ENCODE measurements at places on chromosomes 13 and 19. TPM values are rescaled to one million over a fixed set of nuclear protein-coding genes. Genes with fewer than 3 reads are reported as not detected.

DNA sequence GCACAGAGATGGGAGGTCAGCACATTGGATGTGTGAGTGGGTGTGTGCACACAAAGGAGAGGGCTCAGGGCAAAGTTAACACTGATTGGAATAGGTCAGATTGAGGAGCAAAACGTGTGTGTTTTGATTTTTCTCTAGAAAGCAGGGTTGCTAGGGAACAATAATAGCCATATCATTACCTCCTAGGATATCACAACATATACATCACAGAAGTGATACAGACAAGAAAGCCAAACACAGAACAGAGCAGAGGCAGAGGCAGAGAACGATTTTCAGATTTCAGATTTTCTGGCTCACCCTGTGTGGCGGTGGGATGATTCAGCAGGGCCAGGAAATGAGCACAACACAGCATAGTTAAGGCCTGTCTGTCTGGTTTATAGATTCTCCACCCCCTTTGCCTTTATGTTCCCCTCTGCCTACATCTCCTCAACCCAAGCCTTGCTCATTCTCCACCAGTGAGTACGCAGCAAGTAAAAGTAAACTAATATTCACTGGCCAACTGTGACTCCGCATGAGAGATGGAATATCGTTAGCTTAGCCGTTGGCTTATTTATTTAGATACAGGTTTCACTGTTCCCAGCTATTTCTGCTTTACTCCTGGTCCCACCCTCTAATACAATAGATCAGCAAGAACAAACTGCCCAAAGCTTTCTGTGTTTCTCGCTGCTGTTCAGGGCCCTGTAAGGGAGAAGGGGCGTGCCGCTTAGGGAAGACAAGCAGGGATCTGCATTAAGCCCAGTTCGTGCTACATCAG is 182.7 kb upstream of the TSC22D1 start:
- peak; percentile 91 for DNase-seq
- peaks cover 38% of the 10 kb centered on the region for H3K4me1 ChIP-seq
- peak overlapping the region; percentile 75 for H3K27ac ChIP-seq
- H3K36me3 ChIP-seq: no peaks in the 10 kb centered on the region
- H3K4me3 ChIP-seq: peak overlapping the region; percentile 14

DNA sequence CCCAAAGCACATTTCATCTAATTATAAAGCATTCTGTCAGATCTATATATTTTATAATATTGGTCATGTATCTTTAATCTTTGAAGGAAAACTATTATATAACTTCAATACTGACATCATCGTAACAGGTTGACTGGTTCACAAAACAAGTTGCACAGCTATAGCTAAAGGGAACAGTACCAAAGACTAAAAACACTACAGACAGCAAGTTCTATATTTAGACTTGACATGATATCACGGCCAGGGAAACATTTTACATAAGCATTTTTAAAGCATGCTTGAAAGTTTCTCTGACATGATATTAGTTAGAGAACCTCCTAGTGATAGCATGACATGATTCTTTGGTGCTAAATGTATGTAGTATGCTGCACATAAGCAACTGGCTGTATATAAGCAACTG is 182.5 kb downstream of the NDFIP2 start:
- no peaks in the 10 kb centered on the region for H3K4me1 ChIP-seq
- no peaks in the 10 kb centered on the region for H3K36me3 ChIP-seq
- no peak for DNase-seq
- H3K27ac ChIP-seq: no peak overlapping the region

CRB3 gene
- total RNA-seq: not detected

DNA sequence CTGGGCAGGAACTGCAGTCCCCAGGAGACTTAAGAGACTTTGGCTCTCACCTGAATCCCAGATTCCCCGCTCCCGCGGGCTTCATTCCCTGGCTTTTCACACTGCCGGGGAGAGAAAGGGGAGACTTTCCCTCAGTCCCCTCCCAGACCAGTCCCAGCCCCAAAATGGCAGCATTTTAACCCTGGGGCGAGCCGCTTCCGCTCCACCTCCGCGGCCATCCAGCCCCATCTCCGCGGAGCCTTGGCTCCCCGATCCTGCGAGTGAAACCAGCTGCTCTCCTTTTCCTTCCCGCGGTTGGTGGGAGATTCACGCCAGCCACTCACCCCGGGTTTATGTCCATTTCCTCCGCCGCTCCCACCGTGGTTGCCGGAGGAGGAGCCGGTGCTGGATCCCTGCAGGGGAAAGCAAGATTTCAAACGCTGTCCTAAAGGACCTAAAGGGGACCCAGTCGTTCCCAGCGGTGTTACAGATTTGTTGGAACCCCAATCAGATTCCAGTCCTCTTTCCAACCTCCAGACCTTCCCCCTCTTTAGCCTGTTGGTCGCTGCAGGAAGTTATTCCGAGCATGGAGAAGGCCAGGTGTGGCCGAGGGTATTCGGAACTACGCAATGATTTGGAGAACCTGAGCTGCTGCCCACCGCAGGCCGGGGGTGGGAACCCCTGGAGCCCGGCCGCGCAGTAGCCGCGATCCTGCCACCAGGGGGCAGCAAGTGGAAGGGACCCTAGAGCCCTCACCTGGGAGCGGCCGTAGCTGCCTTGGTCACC is 3.4 kb downstream of the DMKN start:
- peak; percentile 64 for DNase-seq
- H3K4me3 ChIP-seq: peak overlapping the region; percentile 75
- H3K27me3 ChIP-seq: no peaks in the 10 kb centered on the region
- H3K27ac ChIP-seq: no peak overlapping the region
- H3K4me1 ChIP-seq: peaks cover 16% of the 10 kb centered on the region

UNC13A gene
- total RNA-seq: under 0.01 TPM

FUT3 gene
- not detected for total RNA-seq

DNA sequence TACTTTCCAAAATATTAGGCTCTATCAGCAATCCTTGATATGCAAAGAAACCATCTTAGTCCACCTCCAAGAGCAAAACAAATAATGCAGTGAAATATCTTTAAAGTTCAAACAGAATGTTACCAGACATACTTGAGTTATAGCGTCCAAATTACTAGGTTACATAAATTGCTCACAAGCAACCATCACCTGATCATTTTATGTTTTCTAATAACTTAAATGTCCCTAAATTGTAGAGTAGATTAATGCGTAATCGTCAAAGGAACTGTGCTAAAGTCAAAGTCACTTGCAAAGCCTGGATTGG is 350.6 kb upstream of the ARGLU1 start:
- DNase-seq: no peak
- no peak overlapping the region for H3K4me3 ChIP-seq
- no peaks in the 10 kb centered on the region for H3K4me1 ChIP-seq
- no peaks in the 10 kb centered on the region for H3K36me3 ChIP-seq
- H3K27me3 ChIP-seq: no peaks in the 10 kb centered on the region

- no peaks in the 10 kb centered on the region for H3K36me3 ChIP-seq
- H3K4me1 ChIP-seq: no peaks in the 10 kb centered on the region
- H3K4me3 ChIP-seq: no peak overlapping the region
- DNase-seq: no peak
- no peaks in the 10 kb centered on the region for H3K27me3 ChIP-seq
- H3K27ac ChIP-seq: no peak overlapping the region
Measured at GRCh38 chr13:48511621-48512230, 21.2 kb downstream of the RCBTB2 start.

DNA sequence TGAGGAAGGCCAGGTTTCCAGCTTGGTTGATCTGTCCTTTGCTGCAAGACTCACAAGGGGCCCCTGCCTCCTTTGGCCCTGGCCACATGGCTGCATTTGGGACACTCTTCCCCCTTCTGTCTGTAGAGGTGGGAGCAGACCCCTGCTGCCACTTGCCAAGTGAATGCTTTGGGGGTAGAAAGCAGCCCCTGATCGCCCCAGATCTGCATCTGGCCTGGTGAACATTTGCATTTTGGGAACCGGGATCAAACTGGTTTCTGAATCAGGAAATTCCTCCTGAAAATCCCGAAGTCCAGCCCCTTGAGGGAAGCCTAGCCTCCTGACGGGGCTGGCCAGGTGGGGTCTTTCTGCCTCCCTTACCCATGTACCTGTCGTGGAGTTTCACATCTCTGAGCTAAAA is 14.9 kb downstream of the DPF1 start:
- H3K4me3 ChIP-seq: peak overlapping the region; percentile 56
- no peak for DNase-seq
- H3K27ac ChIP-seq: no peak overlapping the region
- no peaks in the 10 kb centered on the region for H3K36me3 ChIP-seq

ZSCAN4 gene
- total RNA-seq: not detected

DNA sequence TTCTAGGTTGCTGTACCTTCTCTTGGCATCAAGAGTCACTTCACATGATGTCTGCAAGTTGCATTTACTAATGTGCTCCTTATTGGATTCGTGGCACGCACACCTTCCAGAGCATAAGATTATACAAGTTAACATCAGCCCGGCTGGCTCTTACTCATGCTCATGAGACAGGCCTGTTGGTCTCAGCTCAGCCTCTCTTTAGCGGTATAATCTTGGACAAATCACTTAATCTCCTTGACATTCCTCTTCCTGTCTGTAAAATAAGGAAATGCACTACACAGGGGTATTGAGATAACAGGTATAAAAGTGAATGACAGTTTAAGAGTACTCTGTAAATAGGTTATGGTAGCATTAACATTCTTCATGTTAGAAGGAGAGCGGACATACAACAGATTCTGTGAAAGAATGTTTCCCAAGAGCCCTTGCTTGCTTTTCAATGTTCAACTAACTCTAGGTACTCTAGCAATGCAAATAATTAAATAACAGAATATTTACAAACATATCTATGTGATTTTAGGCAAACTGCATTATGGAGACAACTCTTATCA is 181.1 kb downstream of the FGF14 start:
- no peaks in the 10 kb centered on the region for H3K4me1 ChIP-seq
- no peak overlapping the region for H3K27ac ChIP-seq
- H3K27me3 ChIP-seq: peaks cover 8% of the 10 kb centered on the region
- H3K4me3 ChIP-seq: no peak overlapping the region
- no peak for DNase-seq
- no peaks in the 10 kb centered on the region for H3K36me3 ChIP-seq

GRCh38 chr19:2555422-2556220 is 79.7 kb downstream of the GADD45B start:
- H3K4me1 ChIP-seq: 0 out of 2 replicates have a peak, but pooled peaks cover 5% of the 10 kb centered on the region
- DNase-seq: no peak
- no peaks in the 10 kb centered on the region for H3K36me3 ChIP-seq
- H3K27me3 ChIP-seq: no peaks in the 10 kb centered on the region
- no peak overlapping the region for H3K27ac ChIP-seq
- no peak overlapping the region for H3K4me3 ChIP-seq

DNA sequence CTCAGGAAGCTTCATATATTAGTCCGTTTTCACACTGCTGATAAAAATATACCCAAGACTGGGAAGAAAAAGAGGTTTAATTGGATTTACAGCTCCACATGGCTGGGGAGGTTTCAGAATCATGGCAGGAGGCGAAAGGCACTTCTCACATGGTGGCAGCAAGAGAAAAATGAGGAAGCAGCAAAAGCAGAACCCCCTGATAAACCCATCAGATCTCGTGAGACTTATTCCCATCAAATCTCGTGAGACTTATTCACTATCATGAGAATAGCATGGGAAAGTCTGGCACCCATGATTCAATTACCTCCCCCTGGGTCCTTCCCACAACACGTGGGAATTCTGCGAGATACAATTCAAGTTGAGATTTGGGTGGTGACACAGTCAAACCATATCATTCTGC is 23.1 kb downstream of the FLT3 start:
- H3K4me1 ChIP-seq: no peaks in the 10 kb centered on the region
- H3K27me3 ChIP-seq: no peaks in the 10 kb centered on the region
- H3K27ac ChIP-seq: no peak overlapping the region
- H3K36me3 ChIP-seq: no peaks in the 10 kb centered on the region
- DNase-seq: no peak

DNA sequence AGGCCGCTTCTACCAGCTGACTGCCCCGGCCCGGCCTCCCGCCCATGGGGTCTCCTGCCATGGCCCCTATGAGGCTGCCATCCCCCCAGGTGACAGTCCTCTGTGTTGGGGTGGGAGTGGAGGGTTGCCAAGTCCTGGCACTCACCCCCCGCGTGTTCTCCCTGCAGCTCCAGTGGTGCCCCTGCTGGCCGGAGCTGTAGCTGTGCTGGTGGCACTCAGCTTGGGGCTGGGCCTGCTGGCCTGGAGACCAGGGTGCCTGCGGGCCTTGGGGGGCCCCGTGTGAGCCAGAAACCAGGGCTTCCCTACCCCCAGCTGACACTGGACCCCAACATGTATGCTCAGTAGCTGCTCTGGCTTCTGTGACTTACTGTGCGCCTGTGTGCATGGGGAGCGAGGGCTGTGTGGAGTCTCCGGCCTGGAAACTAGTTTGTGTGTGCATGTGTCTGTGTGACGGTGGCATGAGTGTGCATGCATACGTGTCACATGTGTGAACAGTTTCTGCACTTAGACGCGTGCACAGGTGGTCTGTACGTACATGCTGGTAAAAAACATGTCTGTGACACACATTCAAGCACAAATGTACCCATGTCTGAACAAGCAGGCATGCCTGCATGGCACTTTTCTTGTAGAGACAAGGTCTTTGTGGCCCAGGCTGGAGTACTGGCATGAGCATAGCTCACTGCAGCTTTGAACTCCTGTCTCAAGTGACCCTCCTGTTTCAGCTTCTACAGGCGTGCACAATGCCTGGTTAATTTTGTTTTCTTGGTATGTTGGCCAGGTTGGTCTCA is 4.9 kb downstream of the ACP4 start:
- H3K4me3 ChIP-seq: no peak overlapping the region
- H3K36me3 ChIP-seq: no peaks in the 10 kb centered on the region
- H3K4me1 ChIP-seq: no peaks in the 10 kb centered on the region
- no peak overlapping the region for H3K27ac ChIP-seq

DNA sequence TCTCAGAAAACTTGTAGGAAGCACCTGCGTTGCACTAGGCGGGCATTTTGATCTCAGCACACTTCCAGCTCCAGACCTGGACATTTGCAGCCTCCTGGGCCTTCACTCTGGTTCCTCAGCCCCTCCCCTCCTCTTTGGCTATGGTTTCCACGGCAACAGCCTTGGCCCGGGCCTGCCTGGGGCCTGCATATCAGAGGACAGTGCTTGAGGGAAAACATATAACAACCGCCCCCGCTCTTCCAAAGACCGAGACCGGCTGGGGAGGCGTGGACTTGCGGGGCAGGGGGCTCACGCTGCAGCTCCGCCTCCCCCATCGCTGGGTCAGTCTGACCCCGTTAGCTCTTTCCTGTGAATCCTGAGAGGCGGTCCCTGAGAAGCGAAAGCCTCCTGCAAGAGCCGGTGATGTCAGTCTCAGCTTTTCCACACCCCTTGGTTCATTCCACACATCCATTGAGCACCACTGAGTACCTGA is 125.7 kb upstream of the PEG3 start:
- no peaks in the 10 kb centered on the region for H3K27me3 ChIP-seq
- no peak for DNase-seq
- H3K4me3 ChIP-seq: no peak overlapping the region
- H3K36me3 ChIP-seq: no peaks in the 10 kb centered on the region
